ENCODE measurements at places on chromosomes 5 and 9. TPM values are rescaled to one million over a fixed set of nuclear protein-coding genes. Genes with fewer than 3 reads are reported as not detected.

- H3K4me1 ChIP-seq, result no peaks in the 10 kb centered on the region
- H3K36me3 ChIP-seq, result no peaks in the 10 kb centered on the region
- DNase-seq, result peak; percentile 8
- no peaks in the 10 kb centered on the region for H3K27me3 ChIP-seq
These were observed 25.8 kb upstream of the TRIM32 start for GRCh38 chr9:116661037-116661954.

- H3K27me3 ChIP-seq, result no peaks in the 10 kb centered on the region
- H3K4me3 ChIP-seq, result peak overlapping the region; percentile 93
- H3K27ac ChIP-seq, result peak overlapping the region; percentile 94
- peaks cover 46% of the 10 kb centered on the region for H3K4me1 ChIP-seq
- peaks cover 11% of the 10 kb centered on the region for H3K36me3 ChIP-seq
- DNase-seq, result peak; percentile 66
These were observed 1.0 kb downstream of the SIT1 start for GRCh38 chr9:35649431-35650340.

DNA sequence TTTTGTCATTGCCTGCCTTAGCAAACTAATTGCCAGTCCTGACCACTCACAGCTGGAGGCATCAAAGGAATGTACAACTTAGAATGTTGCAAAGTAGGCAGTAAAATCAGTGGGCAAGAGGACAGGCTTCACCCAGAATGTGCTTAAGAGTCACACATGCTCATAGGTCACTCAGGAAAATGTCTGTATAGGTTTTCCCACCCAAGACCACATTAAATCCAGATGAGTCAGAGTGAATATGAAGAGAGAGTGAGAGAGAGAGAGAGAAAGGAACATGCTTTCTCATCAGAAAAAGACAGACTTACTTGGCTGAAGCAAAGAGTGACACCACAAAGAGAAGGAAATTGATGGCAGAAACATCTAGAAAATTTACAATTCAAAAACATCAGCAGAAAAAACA is 37.9 kb downstream of the PLEKHG4B start:
- DNase-seq, result no peak
- no peaks in the 10 kb centered on the region for H3K4me1 ChIP-seq
- H3K36me3 ChIP-seq, result no peaks in the 10 kb centered on the region
- no peak overlapping the region for H3K4me3 ChIP-seq
- H3K27ac ChIP-seq, result no peak overlapping the region

- H3K27ac ChIP-seq, result no peak overlapping the region
- H3K36me3 ChIP-seq, result peaks cover 14% of the 10 kb centered on the region
- H3K4me3 ChIP-seq, result no peak overlapping the region
- H3K4me1 ChIP-seq, result peaks cover 39% of the 10 kb centered on the region
These were observed 86.0 kb downstream of the PRRT1B start for GRCh38 chr9:131631306-131631705.

- H3K27me3 ChIP-seq, result peaks cover 2% of the 10 kb centered on the region
- no peak overlapping the region for H3K4me3 ChIP-seq
- DNase-seq, result no peak
- no peaks in the 10 kb centered on the region for H3K4me1 ChIP-seq
- no peaks in the 10 kb centered on the region for H3K36me3 ChIP-seq
These were observed 194.8 kb upstream of the TRPC7 start for GRCh38 chr5:136560126-136560525.

GRCh38 chr5:74367241-74367733 is 273.2 kb downstream of the ENC1 start:
- H3K36me3 ChIP-seq, result no peaks in the 10 kb centered on the region
- no peak overlapping the region for H3K4me3 ChIP-seq
- no peak for DNase-seq
- H3K27ac ChIP-seq, result no peak overlapping the region
- H3K4me1 ChIP-seq, result no peaks in the 10 kb centered on the region

DNA sequence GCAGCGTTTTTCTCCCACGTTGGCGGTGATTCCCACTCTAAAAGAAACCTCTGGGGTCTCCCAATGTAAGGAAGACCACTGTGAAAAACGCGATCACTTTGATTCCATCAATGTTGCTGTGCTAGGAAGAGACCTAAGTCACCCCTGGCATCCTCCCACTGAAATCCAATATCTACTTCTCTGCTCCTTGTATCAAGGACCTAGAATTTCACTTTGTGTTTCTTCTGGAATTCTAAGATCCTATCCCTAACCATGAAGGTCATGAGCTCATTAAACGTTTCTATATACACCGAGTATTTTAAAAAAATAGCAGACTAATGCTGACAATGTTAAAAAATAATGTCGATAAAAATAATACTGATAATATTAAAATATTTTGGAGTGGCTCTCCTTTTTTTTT is 118.8 kb upstream of the MYO10 start:
- no peaks in the 10 kb centered on the region for H3K36me3 ChIP-seq
- no peak for DNase-seq
- H3K4me3 ChIP-seq, result no peak overlapping the region
- H3K4me1 ChIP-seq, result no peaks in the 10 kb centered on the region

DNA sequence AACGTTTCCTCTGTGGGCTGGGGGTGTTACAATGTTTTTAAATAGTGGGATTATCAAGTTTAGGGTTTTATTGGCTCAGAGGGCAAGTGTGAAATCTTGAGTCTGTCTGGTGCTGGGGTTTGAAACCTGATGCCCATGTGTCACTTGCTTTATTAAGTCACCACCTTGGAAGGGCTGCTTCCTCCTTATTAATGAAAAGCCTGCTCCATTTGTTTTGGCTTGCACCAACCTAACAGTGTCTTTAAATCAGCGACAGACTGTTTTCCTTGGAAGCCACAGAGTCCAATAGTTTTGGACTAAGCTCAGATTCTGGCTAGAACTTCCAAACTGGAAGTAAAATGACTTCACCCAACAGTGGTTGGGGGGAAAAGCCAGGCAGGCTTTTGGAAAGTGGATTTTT is 10.7 kb upstream of the PALM2AKAP2 start:
- H3K36me3 ChIP-seq, result no peaks in the 10 kb centered on the region
- H3K27ac ChIP-seq, result no peak overlapping the region
- DNase-seq, result no peak
- no peaks in the 10 kb centered on the region for H3K4me1 ChIP-seq

- H3K4me1 ChIP-seq, result no peaks in the 10 kb centered on the region
- no peak for DNase-seq
- H3K27me3 ChIP-seq, result peaks cover 4% of the 10 kb centered on the region
- H3K27ac ChIP-seq, result no peak overlapping the region
These were observed 649 bp downstream of the CCDC187 start for GRCh38 chr9:136303066-136303824.

- DNase-seq, result no peak
- H3K27ac ChIP-seq, result no peak overlapping the region
- H3K4me1 ChIP-seq, result no peaks in the 10 kb centered on the region
These were observed 224.8 kb downstream of the ENC1 start for GRCh38 chr5:74415695-74416102.

DNA sequence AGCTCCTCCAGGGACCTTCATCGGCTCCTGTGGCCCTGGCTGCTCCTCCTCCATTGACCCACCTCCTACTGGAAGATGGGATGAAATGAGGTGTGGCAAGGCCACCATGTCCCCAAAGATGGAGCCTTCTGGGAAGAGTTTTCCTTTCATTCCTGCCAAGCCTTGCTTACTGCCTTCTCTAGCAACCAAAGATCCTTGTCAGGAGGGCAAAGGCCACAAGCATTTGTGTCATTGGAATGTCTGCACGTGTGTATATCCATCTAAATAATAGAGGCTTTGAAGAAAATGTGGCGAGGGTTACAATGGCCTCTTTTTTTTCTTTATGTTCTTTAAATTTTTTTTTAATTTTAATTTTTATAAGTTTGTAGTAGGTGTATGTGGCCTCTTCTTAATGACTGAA is 313.6 kb downstream of the ARHGEF28 start:
- no peak overlapping the region for H3K4me3 ChIP-seq
- no peaks in the 10 kb centered on the region for H3K36me3 ChIP-seq
- H3K27ac ChIP-seq, result no peak overlapping the region

DNA sequence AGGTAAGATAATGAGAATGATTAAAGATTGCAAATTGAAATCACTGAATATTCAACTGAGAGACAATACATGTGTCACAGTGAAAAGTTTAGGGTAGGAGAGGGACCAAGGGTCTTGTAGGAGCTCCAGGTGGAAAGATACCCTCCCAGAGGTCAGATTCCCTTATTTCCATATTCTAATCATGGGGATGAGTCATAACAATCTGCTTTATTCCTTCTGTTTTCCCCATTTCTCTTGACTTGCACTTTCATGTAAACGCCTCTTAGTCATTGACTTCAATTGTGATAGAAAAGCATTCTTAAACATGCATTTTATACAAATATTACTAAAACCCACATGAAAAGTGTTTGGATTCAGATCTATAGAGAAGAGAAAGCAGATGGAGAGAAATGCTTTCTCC is 81.3 kb upstream of the CTSL start:
- no peaks in the 10 kb centered on the region for H3K36me3 ChIP-seq
- H3K4me3 ChIP-seq, result no peak overlapping the region
- peaks cover 3% of the 10 kb centered on the region for H3K27me3 ChIP-seq
- peaks cover 3% of the 10 kb centered on the region for H3K4me1 ChIP-seq
- DNase-seq, result no peak

DNA sequence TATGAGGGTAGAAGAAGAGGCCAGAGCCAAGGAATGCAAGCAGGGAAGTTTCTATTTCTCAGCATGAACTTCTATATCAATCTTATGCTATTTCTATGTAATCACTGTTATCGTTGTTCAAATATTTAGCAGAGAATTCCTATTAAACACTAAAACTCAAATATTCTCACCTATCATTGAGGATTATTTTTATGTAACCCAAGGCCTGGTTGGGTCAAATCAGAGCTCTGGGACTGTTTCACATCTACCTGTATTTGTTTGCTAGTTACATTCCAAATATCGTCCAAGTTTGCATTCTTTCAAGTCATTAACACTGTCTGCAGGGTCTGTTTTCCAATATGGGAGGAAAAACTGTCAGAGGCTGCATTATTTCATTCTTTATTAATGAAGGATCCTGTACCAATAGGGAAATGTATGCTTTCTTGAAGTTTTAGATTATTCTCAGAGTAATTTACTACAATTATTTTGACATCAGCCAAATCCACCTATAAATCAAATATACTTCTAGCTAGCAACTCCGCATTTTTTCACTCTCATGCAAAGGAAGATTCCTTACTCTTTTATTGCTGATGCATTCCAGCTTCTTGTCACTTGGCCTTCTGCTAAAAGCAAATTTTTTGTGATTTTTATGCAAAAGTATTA is 52.2 kb downstream of the LURAP1L start:
- no peak overlapping the region for H3K4me3 ChIP-seq
- no peaks in the 10 kb centered on the region for H3K4me1 ChIP-seq
- no peaks in the 10 kb centered on the region for H3K27me3 ChIP-seq
- no peak overlapping the region for H3K27ac ChIP-seq
- DNase-seq, result no peak
- no peaks in the 10 kb centered on the region for H3K36me3 ChIP-seq

- H3K27me3 ChIP-seq, result no peaks in the 10 kb centered on the region
- no peaks in the 10 kb centered on the region for H3K4me1 ChIP-seq
- no peaks in the 10 kb centered on the region for H3K36me3 ChIP-seq
- H3K27ac ChIP-seq, result no peak overlapping the region
These were observed 141.4 kb downstream of the TMEM38B start for GRCh38 chr9:105835721-105836120.

DNA sequence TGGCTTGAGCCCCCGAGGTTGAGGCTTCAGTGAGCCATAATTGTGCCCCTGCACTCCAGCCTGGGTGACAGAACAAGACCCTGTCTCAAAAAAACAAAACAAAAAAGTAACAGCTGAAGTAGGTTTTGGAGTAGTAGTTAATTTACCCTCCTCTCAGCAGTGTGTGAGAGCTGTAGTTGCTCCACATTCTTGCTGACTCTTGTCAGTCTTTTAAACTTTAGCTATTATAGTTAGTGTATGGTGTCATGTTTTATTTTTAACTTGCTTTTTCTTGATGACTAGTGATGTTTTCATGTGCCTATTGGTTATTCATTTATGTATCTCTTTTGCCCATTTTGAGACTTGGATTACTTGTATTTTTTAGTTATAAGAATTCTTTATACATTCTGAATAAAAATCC is 52.9 kb upstream of the DHFR start:
- no peak for DNase-seq
- H3K27ac ChIP-seq, result no peak overlapping the region
- no peak overlapping the region for H3K4me3 ChIP-seq

GRCh38 chr5:113378081-113378480 is 56.7 kb downstream of the TSSK1B start:
- no peak overlapping the region for H3K4me3 ChIP-seq
- peaks cover 6% of the 10 kb centered on the region for H3K27me3 ChIP-seq
- H3K36me3 ChIP-seq, result no peaks in the 10 kb centered on the region

DNA sequence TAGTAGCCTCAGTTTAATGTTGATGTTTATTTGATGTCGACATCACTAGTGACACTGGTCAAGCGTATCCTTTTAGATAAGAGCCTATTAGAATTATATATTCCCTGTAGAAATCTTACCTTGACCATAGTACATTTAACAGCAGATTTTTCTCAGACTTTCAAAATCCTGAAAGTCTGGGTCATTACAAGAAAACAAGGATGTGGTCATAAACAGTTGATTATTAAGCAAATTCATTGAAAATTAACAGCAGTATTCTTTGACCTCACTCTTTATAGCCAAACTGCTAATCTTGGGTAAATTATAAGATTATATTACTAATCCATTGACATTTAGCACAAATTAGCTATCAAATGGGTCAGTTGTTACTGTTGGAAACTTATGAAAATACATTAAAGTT is 83.4 kb downstream of the GHR start:
- no peak overlapping the region for H3K4me3 ChIP-seq
- H3K4me1 ChIP-seq, result no peaks in the 10 kb centered on the region
- no peak for DNase-seq
- no peak overlapping the region for H3K27ac ChIP-seq
- no peaks in the 10 kb centered on the region for H3K27me3 ChIP-seq
- H3K36me3 ChIP-seq, result no peaks in the 10 kb centered on the region

- no peak overlapping the region for H3K27ac ChIP-seq
- peaks cover 40% of the 10 kb centered on the region for H3K27me3 ChIP-seq
- no peak overlapping the region for H3K4me3 ChIP-seq
- peaks cover 2% of the 10 kb centered on the region for H3K4me1 ChIP-seq
These were observed 3.1 kb downstream of the LHX3 start for GRCh38 chr9:136201609-136202453.

DNA sequence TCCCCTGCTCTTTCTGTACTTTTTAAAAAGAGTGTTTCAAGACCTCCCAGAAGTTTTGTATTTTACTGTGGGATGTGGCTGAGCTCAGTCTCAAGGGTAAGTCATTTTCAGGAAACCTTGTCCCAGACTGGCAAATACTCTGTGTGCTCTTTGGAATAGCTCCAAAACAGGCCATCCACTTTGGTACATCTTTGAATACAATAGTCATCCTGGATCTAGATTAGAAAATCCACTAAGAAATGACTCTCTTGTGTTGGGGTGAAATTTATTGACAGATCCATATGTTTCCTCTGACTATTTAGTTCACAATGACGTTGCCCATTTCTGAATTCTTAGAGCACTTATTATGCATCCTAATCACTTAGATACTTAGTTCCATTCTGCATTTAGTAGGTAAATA is 95.2 kb downstream of the PLCXD3 start:
- DNase-seq, result no peak
- no peaks in the 10 kb centered on the region for H3K36me3 ChIP-seq
- H3K27ac ChIP-seq, result no peak overlapping the region
- no peak overlapping the region for H3K4me3 ChIP-seq

The SLC4A9 gene
- 0.12 TPM for total RNA-seq

The TAF11L10 gene
- not detected for total RNA-seq

The CFAP90 gene
- not detected for total RNA-seq

The FRRS1L gene
- total RNA-seq, result not detected

The SLC6A18 gene
- total RNA-seq, result not detected

The SLC6A3 gene
- total RNA-seq, result not detected

The ZCCHC9 gene
- total RNA-seq, result 33.5 TPM

Measured in activated naive CD4-positive, alpha-beta T cell treated with anti-CD3 and anti-CD28 coated beads for 36 hours (primary cell).